Neural crest cell (in vitro differentiated cells): ENCODE measurements at places on chromosomes 1 and 21.

DNA sequence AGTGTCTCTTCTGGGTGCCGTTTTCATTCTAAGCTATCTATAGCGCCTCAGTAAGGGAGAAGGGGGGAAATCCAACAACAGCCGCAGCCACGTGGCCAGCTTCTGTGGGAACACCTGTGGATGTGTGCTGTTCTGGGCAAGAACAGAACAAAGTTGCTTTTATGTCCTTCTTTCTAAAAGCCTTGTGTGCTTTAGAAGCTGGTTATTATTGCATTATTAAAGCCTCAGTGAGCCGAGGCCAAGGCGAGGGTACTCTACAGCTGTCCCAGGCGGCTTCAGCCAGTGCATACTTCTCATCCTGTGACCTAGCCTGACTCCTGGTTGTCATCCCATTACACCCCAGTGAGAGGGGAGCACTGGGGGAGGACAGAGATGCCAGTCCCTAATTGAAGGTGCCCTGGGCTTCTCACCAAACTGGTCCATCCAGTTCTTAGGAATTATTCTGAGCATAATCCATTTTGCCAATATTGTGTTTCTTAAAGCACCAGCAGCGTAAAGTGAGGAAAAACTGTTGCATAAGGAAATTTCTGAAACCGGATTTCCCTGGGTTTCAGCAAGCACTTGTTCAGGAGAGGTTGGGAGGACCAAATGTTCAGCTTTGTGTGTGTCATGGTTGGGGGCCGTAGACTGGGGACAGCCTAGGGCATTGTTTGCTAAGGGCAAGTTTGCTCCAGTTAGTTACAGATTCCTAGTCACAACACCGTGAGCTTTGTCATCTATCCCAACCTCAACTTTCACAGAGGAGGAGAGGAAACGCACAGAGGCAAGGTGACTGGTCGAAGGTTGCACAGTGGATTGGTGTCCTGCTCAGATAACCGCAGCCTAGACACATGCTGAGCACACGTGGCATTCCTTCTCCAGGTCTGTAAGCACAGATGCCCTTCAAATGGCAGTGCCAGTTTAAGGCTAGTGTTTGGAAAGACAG lies 61.0 kb upstream of the ATP1A1 start:
- DNase-seq: no peak

- no peak for DNase-seq
Observed at GRCh38 chr1:27971674-27972073, 11.9 kb downstream of the XKR8 start.

GRCh38 chr1:8687039-8687438 lies 130.4 kb downstream of the RERE start:
- no peak for DNase-seq

DNA sequence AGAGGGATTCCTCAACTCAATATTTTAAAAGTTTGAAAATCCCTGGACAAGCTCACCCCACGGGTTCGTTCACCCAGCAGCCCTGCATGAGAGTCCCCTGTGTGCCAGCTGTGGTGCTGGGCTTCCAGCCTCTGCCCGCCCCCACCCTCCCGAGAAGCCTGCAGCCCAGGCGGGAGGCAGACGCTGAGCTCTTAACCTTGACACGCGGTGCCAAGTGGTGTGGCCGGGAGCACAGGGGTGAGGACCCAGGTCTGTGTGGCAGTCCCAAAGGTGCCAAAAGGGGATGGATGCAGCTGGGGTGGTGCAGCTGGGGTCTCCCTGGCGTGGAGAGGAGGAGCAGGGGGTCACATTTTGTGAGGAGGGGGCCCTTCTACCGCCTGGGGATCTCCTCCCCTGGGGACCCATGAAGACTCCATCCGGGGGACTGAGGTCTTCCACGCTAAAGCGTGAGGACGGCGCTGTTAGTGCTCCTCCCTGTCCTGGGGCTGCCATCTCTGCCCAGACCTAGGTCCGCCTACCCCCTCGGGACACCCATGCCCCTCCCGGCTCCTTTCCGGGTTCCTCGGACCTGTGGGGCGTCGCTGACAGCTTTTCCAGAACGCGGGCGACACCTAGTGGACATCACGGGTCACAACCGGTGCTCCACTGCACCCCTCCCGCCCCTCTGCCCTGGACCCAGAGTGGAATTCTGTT lies 12.9 kb downstream of the PLA2G2F start:
- peak; percentile 86 for DNase-seq

DNA sequence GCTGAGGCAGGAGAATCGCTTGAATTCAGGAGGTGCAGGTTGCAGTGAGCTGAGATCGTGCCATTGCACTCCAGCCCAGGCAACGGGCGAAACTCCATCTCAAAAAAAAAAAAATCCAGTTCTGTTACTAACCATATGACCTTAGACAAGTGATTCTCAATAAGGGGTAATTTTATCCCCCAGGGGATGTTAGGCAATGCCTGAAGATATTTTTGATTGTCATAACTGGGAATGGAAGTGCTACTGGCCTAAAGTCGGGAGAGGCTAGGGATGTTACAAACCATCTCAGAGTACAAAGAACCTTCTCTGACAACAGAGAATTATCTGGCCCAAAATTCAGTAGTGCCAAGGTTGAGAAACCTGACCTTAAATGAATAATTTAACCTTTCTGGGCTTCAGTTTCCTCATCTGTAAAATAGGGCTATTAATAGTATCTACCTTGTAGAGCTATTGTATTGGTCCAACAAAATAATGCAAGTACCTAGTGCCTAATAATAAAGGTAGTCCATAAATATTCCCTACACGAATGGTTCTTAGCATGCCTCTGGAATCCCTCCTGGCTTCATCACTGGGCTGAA lies 5.8 kb upstream of the LMNA start:
- no peak for DNase-seq

DNA sequence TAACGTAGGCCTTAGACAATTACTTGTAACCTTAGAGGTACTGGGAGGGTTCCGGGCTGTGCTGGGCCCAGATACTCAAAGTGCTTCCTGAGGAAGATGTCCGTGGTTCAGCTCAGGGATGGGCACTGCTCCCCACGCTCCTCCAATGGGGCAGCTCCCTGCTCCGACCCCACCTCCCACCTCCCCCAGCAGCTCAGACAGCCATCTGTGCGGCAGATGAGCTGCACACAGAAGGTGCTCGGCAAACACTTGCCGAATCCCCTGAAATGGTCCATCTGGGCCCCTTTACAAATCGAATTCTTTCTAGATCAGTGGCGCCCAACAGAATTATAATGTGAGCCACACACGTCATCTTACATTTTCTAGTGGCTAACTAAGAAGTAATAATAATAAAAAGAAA lies 242.4 kb upstream of the RAB4A start:
- DNase-seq: no peak

DNA sequence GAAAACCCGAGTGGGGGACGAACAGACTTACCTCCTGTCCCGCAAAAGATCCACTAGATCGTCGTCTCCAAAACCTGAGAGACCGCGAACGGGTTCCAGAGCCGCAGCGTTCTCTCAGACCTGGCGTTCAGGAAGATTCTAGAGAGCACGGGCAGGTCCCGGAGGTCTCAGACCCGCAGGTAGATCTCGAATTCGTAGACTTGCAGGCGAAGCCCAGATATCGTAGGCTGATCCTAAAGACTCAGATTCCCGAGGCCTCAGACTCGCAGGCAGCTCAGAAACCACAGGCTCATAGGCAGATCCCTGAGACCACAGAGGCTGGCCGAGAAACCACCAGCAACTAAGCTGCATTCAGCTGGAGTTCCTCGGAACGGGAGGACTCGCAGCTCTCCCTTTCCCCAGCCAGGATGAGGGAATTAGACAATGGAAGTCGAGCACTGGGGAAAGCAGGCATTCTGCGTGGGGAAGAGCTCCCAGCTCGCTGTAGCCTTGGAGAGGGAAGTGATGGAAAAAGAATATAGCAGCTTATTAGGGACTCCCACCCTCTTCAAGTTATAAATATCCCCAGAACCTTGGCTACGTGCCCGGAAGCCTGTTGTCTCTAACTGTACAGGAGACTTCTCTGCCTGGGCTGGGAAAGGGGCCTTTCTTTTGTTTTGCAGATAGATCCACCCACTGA lies at the start of gene ZNF436:
Gene ZNF436, minus strand, starts transcription at position 502 of the 679 bp plus-strand sequence. CDS start 1,831 bp downstream, outside the sequence.
- DNase-seq: no peak

GRCh38 chr1:17741052-17741451 lies 14.1 kb upstream of the ACTL8 start:
- DNase-seq: no peak

- no peak for DNase-seq
Observed at GRCh38 chr21:42962380-42963007, 11.9 kb upstream of the PKNOX1 start.

GRCh38 chr1:59295618-59296017 lies 1.3 kb upstream of the FGGY start:
- no peak for DNase-seq

GRCh38 chr1:29777522-29777921 lies 541.2 kb downstream of the PTPRU start:
- no peak for DNase-seq

- no peak for DNase-seq
Observed at GRCh38 chr21:31443736-31444521, 99.9 kb upstream of the TIAM1 start.
